ENCODE measurements at places on chromosomes 4 and X.

- DNase-seq = no peak
These were observed 251.8 kb upstream of the GALNTL6 start for GRCh38 chr4:171561419-171561818.

DNA sequence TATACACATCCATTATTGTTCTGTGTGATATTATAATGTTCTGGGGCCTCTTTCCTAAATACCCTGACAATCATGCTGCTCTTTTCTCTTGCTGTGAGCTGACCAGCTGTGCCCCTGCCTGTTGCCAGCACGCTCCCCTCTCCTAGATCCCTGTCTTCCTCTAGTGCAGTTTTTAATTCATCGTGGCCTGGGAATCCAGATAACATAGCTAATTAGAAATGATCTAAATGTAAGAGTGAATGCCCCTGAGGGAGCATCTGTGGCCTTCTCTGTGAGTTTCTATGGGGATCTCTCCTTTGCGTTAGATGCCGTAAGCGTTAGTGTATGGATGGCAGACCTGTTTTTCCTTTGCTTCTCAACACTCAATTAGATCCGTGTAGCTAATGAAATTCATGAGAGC lies 434.3 kb downstream of the SPRY1 start:
- DNase-seq = no peak

GRCh38 chrX:100379388-100379986 lies 30.6 kb downstream of the PCDH19 start:
- no peak for DNase-seq

- DNase-seq = no peak
These were observed 67.9 kb upstream of the SHISA3 start for GRCh38 chr4:42329421-42329820.

DNA sequence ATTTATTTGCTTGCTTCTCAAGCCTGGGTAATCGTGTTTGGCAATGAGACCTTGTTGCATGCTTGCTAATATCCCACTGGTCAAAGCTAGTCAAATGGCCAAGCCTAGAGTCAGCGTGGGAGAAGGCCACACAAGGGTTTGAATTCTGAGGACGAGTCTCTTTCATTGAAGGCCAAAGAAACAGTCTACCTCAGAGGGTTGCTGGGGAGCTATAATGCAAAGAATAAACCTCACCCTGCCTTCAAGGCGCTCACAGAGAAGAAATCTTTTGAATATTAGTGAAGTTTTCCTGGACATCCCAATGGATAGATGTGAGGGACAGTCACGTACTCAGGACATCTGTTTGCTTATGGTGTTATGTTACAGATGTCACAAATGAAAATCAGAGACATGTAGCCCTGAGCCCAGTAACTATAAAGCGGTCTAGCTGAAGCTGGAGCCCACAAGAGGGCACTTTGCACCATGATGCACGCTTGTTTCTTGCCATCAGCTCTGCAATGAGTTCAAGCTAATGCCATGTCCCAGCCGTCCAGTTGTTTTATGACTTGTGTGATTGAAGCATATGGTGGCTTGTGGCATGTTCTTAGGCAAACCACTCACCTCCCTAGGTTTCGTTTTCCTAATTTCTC lies 1.1 kb upstream of the TLR3 start:
- peak; percentile 78 for DNase-seq

DNA sequence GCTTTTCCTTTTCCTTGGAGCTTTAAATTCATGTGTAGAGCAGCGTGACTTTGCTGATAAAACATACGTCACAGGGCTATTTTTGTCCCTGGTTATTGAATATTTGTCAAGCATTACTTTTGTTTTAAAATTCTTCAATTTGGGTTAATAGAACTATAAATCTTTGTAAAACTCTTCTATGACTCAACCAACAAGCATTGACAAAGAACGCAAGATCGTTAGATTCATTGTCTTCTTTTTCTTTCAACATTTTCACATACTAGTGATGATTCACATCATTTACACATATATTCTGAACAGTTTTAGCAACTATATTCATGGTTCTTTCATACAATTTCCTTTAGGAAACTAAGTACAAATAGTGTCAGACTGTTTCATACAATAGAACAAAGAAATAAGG lies 72.0 kb upstream of the GPM6A start:
- no peak for DNase-seq

GRCh38 chrX:103343105-103343504 lies 13.1 kb downstream of the TCEAL7 start:
- no peak for DNase-seq

DNA sequence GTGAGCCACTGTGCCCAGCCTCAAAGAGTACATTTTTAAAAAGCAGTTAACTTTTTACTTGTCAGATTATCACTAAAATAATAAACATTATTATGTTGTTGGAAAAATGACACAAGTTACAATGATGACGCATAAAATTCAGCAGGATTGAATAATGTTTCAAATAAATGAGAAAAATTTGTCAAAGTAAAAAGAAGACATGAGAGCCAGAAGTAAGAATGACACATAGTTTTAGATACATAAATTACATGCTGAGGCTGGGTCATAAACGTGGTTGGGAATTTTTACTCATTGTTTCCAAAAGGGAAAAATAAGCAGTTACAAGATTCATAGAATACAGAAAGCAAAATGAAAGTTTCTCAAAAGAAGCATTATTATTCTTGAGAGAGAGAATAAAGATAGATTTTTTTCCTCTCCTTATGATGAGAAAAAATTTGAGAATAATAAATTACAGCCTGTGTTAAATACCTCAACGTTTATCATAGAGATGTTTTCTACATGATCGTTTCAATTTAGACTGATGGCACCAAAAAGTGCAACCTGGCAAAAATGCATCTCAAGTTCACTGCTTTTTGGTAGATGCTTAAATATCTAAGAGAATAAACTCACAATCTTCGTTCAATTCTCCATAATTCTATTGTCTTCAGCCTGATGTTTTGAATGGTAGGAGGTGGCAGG lies 40.4 kb downstream of the GUCY1B1 start:
- DNase-seq = no peak

GRCh38 chr4:139777757-139778156 lies 112.1 kb downstream of the MGST2 start:
- DNase-seq = no peak

- peak; percentile 77 for DNase-seq
These were observed 1.2 kb downstream of the PROM1 start for GRCh38 chr4:16082426-16083240.

DNA sequence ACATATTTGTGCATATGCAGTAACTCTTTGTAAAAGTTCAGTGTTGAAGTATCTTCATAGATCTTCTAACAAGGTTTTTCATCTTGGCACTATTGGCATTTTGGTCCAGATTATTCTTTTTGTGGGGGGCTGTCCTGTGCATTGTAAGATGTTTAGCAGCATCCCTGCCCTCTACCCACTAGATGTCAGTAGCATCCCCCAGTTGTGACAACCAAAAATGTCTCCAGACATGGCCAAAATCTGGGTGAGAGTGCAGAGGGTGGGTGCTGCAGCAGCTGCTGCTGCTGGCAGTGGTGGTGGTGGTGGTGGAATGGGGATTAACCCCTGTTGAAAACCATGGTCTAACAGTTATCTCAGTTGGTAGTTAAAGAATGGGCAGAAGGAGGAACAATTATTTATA lies 370.0 kb downstream of the GPAT3 start:
- no peak for DNase-seq
